ENCODE measurements at places on chromosomes 1 and 21.

DNA sequence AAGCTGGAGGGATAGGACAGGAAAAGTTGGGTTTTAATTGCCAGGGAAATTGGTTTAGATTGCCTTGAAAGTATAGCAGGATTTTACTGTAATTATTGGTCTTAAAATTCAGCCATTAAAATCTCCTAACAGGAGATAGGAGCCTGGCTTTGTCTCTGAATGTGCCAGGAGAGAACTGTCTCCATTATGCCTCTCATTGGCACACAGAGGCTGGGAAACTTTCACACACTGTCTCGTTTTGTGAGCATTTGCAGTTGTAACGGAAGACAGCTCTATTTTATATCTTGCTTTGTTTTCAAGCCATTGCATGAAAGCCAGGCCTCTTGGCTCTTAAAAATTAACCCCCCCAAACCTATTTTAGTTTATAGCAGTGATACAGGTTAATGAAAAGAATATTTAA, 12.5 kb downstream of the DNAJC6 start:
- no peak for DNase-seq

DNA sequence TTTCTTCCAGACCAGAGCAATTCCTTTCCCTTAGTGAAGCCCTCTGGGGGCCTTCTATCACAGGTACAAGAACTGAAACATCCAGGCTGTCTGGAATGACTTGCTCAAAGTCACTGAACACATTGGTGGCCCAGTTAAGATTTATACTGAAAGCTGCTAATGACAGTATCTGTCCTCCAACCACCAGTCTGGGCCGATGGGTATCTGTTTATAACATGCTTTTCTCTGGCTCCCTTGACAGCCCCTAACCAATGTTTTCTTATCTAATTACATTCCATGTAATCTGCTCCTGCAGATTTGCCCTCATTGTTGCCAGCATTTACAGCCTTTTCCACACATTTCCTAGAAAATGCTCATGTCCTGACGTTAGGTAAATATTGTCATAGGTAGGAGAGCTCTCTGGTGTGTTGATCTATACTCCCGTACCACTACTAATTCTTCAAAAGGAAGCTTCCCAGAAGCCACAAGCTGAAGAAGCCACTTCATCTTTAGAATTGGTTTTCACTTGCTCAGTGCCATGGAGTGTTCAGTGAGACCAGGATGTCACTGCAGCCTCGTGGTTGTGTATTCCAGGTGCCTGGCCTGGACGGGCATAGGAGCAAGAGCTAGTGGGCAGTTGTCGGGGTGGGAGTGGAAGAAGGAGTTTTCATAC, 163.9 kb downstream of the TSEN15 start:
- no peak for DNase-seq

DNA sequence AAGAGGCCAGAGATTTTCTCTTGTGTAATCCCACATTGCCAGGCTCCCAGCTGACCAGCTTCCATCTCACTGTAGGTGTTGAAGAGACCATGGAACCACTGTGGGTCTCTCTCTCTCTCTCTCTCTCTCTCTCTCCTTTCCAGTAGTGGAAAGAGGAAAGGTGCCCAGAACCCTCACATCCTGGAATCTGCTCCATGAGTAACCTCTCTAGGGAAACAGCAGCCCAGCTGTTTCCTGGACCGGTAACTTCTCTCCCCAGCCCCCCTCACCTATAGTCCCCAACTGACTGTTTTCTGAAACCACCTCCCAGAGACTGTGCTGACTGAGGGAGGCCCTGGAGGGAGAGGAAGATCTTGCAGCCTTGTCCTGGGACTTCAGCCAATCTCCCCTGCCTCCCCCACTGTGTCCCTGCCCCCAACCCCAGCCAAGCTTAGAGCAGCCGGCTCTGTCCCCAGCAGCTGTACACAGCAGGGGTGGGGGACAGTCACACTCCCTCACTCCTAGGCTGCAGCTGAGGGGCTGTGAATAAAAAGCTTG, 20.6 kb upstream of the SLC45A3 start:
- no peak for DNase-seq

GRCh38 chr1:200042552-200043335, 15.2 kb downstream of the NR5A2 start:
- no peak for DNase-seq

DNA sequence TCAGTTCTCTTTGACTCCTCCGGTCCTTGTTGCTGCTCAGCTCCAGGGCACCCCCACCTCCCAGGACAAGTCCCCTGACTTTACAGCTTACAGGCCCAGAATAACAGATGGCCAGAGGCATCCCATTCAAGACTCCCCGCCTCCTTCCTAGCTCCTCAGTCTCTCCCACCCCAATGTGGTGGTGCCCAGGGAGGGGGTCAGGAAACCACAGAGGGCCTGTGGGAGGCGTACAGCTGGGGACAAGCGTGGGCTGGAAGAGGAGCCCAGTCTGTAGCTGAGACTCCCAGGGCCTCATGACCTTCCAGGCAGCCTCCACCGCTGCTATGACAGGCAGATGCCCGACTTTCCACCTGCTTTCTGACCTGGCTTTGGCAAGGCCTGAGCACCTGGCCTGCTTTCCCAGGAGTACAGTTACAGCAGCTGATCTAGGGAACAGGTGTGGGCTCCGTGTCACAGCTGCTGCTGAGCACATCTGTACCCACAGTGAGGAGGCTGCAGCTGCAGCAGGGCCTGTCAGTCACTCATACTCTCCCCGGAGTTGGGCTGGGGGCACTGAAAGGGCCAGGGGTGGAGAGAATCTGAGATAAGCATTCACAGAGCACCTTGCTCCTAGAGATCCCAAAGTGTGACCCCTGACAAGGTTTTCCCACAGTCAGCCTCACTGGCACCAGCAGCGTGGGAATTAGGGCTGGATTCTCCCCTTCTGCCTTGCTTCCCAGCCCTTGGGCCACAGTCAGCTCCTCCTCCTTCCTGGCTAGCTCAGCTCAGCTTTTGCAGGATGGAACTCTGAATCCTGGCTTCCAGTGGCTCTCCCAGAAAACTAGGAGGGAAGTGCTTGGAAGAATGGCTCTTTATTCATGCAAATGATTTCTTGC, 7.1 kb upstream of the NAV1 start:
- DNase-seq: no peak

- DNase-seq: no peak
Observed at GRCh38 chr1:175164751-175165150, 27.8 kb downstream of the KIAA0040 start.

GRCh38 chr1:53754484-53755312, 15.7 kb upstream of the GLIS1 start:
- DNase-seq: no peak

DNA sequence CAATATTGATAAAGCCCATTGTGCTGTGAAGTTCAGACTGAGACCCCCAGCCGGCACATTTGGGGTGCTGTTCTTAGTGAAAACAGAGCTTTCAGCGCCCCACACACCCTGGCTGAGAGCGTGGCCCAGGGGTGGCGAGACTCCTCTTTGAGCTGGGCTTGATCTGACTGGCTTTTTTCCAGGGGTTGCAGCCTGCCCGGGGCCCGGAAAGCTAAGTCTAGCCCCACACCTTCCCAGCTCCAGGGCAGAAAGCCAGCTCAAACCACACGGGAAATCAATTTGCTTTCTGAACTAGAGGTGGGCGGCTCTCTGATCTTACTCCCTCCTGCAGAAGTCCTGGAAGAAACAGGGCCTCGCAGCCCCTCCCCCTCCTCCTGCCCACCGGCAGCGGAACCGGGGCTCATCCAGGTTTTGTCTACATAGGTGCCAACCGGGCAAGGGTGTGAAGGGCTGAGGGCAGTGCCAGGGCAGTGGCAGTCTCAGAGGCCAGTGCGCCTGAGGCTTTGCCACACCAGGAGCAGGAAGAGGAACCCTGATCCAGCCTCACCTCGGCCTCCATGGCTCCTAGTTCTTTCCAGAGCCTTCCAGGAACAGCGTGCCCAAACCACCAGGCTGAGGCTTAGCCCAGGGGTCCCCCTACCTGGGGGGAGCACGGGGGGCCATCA, 155.3 kb downstream of the NPHP4 start:
- DNase-seq: no peak

- DNase-seq: no peak
Observed at GRCh38 chr1:36051821-36052220, 32.1 kb upstream of the TEKT2 start.

GRCh38 chr1:22944346-22945055, 28.2 kb downstream of the LACTBL1 start:
- DNase-seq: no peak

DNA sequence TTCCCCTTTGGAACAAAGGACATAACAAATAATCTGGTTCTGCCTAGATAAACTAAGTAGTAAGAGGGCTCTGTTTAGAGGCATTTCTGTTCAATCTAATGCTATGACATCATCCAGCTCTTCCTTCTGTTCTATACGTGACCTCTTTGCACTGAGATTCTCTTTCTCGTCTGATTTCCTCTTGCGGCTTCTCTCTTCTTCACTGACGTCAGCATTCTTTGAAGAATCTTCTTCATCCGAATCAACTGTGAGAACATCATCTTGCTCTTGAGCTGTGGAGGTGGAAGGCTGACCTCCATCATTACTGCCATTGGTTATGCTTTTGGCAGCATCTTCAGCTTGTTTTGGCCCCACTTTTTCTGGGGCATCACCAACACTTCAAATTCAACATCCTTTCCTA, 130.4 kb downstream of the HS2ST1 start:
- no peak for DNase-seq

GRCh38 chr1:218779341-218780100, 394.2 kb upstream of the LYPLAL1 start:
- no peak for DNase-seq

GRCh38 chr1:93753791-93754763, 72.4 kb upstream of the BCAR3 start:
- DNase-seq: no peak

DNA sequence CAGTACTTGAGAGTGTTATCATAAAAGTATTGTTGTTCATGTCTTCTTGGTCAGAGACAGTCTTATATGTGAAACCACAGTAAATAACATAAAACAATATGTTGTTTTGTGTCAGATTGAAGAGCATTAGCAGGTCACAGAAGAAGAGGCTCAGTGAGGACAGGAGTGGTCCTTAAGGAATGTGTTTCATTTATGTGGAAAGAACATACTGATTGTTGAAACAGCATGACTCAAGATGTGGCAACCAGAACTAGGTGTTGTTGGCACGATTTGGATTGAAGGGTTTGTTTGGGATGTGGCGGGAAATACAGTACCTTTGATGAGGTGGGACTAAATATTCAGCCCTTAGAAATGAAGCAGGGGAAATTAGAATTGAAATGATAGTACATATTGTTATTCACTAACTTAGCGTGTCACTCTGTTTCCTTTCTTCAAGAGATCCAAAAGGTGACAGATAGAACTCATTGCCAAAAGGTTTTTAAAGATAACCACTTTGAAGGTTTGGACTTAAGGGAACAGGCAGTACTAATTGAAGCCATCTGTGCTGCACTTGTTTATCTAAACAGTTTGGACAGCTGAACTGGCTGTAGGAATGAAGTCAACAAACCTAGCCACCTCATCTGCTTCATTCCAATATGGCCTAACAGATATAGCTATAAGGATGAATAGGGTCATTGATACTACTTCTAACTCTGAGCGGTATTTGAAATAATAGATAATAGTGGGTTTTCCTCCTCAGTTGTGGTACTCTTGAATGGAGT, 14.4 kb downstream of the RALGPS2 start:
- DNase-seq: no peak

DNA sequence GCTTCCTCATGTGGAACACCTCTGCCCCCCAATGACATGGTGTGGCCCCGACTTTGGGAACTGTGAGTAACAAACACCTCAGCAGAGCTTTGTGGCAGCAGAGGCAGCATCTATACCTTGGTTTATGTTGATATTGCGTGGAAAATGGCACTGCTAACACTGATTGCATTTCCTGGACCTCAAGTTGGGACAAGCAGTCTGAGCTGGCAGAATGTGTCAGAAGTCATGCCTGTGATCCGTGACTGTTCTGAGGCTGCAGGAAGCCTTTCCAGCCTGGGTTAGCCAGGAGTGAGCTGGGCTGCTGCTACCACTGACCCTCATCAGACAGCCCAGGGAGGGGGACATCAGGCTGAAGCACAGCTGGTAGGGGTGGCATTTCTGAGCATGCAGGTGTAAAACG, 268.5 kb downstream of the KCNJ6 start:
- DNase-seq: no peak

DNA sequence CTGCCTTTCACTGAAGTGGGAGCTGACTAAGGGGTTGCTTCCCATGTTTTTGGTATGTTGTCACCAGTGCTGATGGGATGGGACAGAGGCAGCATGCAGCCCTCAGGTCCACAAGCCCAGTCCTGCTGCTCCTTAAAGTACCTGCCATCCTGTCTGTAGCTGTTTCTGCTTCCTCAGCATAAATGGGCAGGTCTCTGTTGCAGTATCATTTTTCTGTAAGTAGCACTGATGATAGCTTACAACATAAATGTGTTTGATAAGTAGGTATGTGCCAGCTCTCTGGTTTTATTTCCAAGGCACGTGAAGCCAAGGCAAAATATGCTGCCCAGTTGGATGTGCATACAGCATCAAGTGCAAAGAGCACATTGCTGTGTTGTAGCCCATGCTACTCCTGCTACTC, 173.0 kb downstream of the VPS13D start:
- DNase-seq: no peak

DNA sequence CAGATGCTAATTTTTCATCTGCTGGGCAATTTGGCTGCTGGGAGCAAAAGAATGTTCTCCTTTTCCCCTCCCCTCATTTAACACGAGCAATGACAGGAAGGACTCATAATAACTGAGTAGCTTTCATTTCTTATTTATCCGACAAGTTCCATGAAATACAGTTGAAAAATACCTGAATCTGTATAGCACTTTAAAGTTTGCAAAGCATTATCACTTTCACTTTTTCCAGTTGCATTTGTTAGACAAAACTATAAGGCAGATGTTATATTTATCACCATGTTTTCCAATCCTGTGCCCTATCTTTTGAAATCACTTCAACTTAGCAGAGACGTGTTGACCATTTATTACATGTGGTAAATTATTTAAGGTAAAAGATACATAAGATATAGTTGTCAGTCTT, 350.6 kb upstream of the SGIP1 start:
- no peak for DNase-seq

- DNase-seq: no peak
Observed at GRCh38 chr1:115313182-115313581, 24.9 kb downstream of the NGF start.

DNA sequence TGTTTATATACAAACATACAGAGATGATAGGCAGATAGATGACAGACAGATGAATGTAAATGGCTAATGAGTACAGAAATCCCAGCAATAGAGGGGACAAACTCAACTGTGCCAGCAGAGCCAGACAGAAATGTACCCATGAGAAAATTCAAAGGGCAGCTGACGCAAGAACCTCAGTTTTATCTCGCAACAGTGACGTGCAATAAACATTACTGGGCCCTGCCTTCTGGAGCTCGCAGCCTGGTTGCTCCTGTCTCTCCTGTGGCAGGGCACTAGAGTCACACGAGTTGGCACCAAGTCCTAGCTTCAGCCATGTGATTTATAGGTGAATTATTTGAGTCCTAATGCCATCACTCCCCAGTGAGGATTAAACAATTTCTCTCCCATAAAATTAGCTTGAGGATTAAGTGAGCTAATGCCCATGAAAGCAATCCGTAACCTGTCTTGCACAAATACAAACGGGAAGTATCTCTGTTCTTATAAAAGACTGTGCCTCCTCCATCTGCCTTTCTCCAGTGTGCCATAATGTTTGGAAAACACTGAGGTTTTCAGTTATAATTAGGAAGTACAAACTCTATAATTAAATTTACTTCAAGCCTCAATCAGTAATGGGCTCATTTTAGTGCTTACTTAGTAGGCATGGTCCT, 50.7 kb downstream of the VAV3 start:
- no peak for DNase-seq

- no peak for DNase-seq
Observed at GRCh38 chr1:245730801-245731200, 576.0 kb downstream of the KIF26B start.

Data from activated T-helper 1 cell treated with anti-CD3 and anti-CD28 coated beads, Interleukin-2, amount 50 U/mL, for 16 hours (primary cell).